ENCODE measurements at places on chromosomes 7 and 10.

DNA sequence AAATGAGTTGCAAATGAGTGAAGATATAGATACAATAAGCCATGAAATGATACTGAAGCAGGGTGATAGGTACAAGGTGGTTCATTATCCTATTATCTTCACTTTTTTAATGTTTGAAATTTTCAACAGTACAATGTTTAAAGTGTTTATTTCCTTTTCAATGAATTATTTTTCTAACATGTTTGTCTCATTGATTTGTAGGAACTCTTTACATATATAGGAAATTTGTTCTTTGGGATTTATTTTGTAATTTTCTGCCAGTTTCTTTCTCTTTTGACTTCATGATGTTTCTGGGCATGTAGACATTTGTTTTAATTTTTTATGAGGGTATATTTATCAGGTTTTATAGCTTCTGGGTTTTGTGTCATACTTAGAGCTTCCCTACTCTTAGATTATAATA lies 108.9 kb downstream of the EXOC4 start:
- no peak for DNase-seq

DNA sequence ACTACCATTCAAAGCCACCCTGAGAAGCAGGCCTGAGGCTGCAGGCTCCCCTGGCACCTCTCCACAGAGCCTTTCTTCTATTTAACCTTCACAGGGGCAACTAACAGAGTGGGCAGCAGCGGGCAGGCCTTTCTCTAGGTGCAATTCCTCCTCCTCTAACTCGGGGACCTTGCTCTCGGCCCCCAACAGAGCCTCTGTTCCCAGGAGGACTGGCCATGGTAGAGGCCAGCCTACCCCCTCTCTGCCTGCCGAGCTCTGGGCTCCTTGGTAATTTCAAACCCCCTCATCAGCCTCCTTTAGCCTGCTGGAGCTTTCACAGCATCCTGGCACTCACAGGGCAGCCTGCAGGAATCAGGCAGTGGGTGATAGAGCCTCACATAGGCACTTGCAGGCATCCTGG lies 920.8 kb upstream of the ZNF722 start:
- DNase-seq: no peak

DNA sequence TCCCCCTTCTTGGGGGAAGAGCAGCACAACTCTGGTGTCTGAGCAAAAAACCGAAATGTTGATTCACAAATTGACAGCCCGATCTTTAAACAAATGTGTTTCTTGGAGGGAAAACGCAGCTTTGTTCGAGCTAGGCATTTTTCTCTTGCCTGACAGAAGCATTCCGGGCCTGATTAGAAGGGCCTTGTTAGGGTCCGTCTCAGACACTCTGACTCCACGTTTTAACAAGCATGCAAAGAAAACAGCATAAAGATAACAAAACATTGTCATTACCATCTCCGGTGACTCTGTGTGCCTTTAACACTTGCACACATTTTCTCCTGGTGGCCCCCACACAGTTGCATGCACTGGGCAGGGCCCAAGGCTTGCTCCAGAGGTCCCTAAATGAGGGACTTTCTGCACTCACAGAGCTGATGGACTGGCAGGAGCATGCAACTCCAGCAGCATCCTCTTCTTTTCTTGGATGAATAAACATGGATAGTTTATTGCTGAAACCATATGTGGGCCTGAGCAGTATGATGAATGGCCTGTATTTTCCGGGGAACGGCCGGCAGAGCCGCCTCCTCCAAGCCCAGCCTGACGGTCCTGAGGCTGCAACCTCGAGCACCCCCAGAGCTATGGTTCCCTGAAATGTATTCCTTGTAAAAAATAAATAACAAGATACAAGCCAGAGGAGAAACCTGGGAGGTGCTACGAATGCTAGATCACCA lies 50.9 kb downstream of the EBF3 start:
- no peak for DNase-seq

DNA sequence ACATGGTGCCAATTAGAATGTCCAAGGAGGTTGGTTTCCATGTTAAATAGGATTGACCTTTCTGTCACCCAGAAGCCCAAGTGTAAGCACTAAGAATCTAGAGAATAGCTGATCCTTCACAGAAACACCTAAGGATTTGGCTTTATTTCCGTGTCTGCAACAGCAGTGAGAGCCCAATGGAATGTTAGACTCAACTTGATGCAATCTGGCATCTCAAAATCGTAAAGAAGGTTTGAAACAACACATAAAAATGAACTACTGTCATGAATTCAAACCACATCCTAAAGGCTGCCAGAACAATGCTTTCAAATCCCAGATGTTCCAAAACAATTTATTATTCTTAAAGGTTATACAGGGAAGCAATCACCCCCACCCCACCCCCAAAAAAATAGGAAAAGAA lies 18.6 kb downstream of the PPP1R3C start:
- DNase-seq: no peak

GRCh38 chr7:159112136-159113011 lies 32.3 kb downstream of the VIPR2 start:
- no peak for DNase-seq

- DNase-seq: no peak
Measured at GRCh38 chr10:75717126-75717916, 285.9 kb downstream of the LRMDA start.

GRCh38 chr10:43524434-43525247 lies 49.8 kb downstream of the ZNF239 start:
- no peak for DNase-seq

GRCh38 chr10:75926763-75927162 lies 495.3 kb downstream of the LRMDA start:
- DNase-seq: no peak

DNA sequence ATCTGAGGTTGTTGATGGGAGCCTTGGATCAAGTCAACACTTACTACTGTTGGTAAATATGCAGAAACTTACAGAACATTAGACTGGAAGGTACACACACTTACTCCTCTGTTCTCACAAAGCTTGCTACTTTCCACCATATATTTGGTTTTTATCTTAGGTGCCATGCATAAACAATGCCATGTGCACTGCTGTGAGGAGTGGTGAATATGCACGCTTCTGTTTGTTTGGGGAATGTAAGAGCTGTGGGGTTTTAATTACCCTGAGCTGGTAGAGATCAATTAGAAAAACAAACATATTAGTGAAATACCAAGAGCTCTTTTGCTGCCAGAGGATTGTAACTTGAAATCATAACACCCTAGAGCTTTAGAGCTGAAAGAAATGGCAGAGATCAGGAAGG lies 79.8 kb upstream of the ARID5B start:
- no peak for DNase-seq

- DNase-seq: no peak
Measured at GRCh38 chr7:121901026-121901425, 28.1 kb downstream of the PTPRZ1 start.

- no peak for DNase-seq
Measured at GRCh38 chr7:104264285-104264684, 56.5 kb upstream of the ORC5 start.

DNA sequence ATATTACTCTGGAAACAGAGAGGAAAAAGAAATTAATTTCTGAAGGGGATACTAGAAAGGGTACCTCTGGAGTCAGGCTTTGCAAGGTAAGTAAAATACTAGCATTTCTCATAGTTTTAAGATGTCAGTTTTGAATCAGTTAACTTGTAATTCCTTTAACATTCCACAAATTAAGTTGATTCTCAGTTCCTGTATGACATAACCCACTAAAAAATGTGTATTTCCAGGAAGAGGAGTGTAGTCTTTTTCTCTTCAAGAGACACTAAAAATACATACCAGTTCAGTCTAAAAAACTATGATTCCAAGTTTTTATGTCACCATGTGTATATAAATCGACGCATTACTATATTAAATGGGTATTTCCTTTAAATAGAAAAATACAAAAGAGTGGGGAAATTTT lies 113.2 kb downstream of the CDK6 start:
- DNase-seq: no peak
